ENCODE measurements at places on chromosomes 4 and X. TPM values are rescaled to one million over a fixed set of nuclear protein-coding genes. Genes with fewer than 3 reads are reported as not detected.

Gene MBTPS2
- total RNA-seq: 8.0 TPM

Gene EGFL6
- 0.24 TPM for total RNA-seq

Gene AMTN
- total RNA-seq: not detected

Gene NAA11
- total RNA-seq: not detected

Gene FDCSP
- total RNA-seq: not detected

Gene NAP1L3
- 11.8 TPM for total RNA-seq

Gene STOX2
- 0.49 TPM for total RNA-seq

Gene NHSL2
- total RNA-seq: 25.6 TPM

Gene DMD
- 3.0 TPM for total RNA-seq

Gene WAS
- total RNA-seq: 0.36 TPM

Gene NDP
- 2.8 TPM for total RNA-seq

Gene DOK7
- total RNA-seq: not detected

Gene SPANXA2
- total RNA-seq: not detected

Gene KLHL4
- total RNA-seq: under 0.01 TPM

Gene FGA
- total RNA-seq: not detected

Gene GNRHR
- not detected for total RNA-seq

Gene MMGT1
- 21.3 TPM for total RNA-seq

Gene GAGE12J
- total RNA-seq: not detected

Gene KLKB1
- total RNA-seq: not detected

Gene HS6ST2
- 0.16 TPM for total RNA-seq

Gene TAF7L
- 0.16 TPM for total RNA-seq

Gene TEC
- 2.4 TPM for total RNA-seq

Gene HSFX2
- total RNA-seq: not detected

Gene DCHS2
- not detected for total RNA-seq

Gene PDGFRA
- 519 TPM for total RNA-seq

Gene FRMD7
- total RNA-seq: 0.65 TPM

Gene PAGE5
- not detected for total RNA-seq

Gene PLP1
- 1.9 TPM for total RNA-seq

Gene USP9X
- total RNA-seq: 118 TPM

Gene OPRPN
- total RNA-seq: not detected

Gene IL2
- total RNA-seq: not detected

Gene KLHL5
- total RNA-seq: 62.2 TPM

Gene SPOCK3
- total RNA-seq: not detected

Gene EXOSC9
- 30.3 TPM for total RNA-seq

Gene MID1
- 8.5 TPM for total RNA-seq

Gene HSFX4
- not detected for total RNA-seq

Gene SLC9B1
- total RNA-seq: 0.61 TPM

Gene CD40LG
- total RNA-seq: not detected

Gene MYOZ2
- total RNA-seq: not detected

Gene H2BW2
- not detected for total RNA-seq

Gene TRPC3
- 2.9 TPM for total RNA-seq

Gene DEFB131A
- total RNA-seq: not detected

Gene CA5B
- 47.4 TPM for total RNA-seq

Gene GRPR
- total RNA-seq: 16.9 TPM

Gene SPANXB1
- total RNA-seq: not detected

Gene BGN
- 39.8 TPM for total RNA-seq

Gene ARFIP1
- 48.0 TPM for total RNA-seq

Gene MMRN1
- total RNA-seq: not detected

Gene TBC1D8B
- 14.4 TPM for total RNA-seq

Gene UNC5C
- 6.8 TPM for total RNA-seq

Gene MCF2
- total RNA-seq: under 0.01 TPM

Gene GPM6B
- total RNA-seq: 20.3 TPM

Gene AMBN
- not detected for total RNA-seq

Gene NR3C2
- total RNA-seq: 3.5 TPM
